ENCODE measurements at places on chromosomes 1 and 21. TPM values are rescaled to one million over a fixed set of nuclear protein-coding genes. Genes with fewer than 3 reads are reported as not detected.

- peak; percentile 59 for DNase-seq
These were observed 3.2 kb downstream of the PLEKHO1 start for GRCh38 chr1:150152772-150153456.

GRCh38 chr21:25907573-25908275 lies 173.0 kb downstream of the GABPA start:
- no peak for DNase-seq

GRCh38 chr1:18938707-18939070 lies 17.8 kb downstream of the IFFO2 start:
- no peak for DNase-seq

GRCh38 chr21:35252831-35253230 lies 203.7 kb upstream of the RUNX1 start:
- no peak for DNase-seq

The PAPPA2 gene
- total RNA-seq = 0.50 TPM

Measured in lower lobe of right lung (tissue), 2 donors.